Stimulated activated CD8-positive, alpha-beta memory T cell treated with anti-CD3 and anti-CD28 coated beads, Interleukin-2, amount 100 ng/mL, for 1 hour (primary cell): ENCODE measurements at places on chromosomes 2 and 18.

GRCh38 chr2:3597567-3597966 lies 2.7 kb downstream of the COLEC11 start:
- DNase-seq: no peak

- DNase-seq: no peak
Observed at GRCh38 chr2:159251296-159252173, 35.0 kb downstream of the WDSUB1 start.

GRCh38 chr2:136195226-136195625 lies 77.3 kb upstream of the CXCR4 start:
- DNase-seq: no peak

DNA sequence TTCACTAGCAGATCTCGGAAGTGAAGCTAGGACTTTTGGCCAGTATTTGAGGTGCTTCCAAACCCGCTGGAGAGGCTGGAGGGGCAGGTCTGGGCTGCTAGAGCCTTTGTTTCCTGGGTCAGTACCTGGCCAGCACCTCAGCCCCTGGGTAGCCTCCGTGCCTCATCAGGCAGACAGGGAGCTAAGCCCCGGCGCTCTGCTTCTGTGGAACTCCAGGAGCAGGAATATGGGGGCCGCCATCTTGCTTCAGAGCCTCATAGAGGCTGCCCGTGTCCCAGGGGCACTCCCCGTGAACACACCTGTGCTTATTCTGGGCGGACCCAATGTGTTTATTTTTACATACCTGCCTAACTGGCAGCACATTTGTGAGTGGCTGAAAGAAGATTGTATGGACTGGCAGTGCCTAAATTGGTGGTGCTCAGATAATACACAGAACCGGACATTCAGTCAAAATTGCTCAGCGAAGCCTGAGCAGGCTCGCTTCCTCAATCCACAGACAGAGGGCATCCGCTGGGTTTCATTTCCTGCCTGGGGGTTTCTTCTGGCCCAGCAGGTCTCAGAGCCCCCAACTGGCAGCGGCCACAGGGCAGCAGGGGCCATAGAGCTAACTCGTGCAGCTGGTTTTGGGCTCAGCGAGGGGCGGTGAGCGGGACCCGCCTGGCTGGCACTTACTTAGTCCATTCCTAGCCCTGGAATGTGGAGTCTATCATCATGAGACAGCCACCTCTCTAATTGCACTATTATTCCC lies 176.8 kb upstream of the ALKAL2 start:
- no peak for DNase-seq

DNA sequence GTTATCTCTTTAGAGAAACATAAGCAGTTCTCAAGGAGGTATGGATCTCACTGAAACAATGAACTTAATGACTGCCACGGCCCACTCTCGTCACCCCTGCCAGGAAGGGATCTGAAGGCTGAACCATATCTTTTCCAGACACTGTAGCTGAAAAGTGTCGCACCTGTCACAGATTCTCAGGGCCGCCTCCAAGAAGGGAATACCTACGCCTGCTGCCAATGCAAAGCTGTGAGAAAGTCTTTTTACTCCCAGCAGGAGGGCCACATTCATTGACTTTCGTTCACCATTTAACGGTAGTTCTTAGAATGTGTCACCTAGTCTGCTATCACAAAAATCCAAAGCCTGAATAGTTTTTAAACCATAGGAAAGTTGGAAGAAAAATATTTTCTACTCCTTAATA lies 66.7 kb upstream of the SH3BP4 start:
- no peak for DNase-seq

DNA sequence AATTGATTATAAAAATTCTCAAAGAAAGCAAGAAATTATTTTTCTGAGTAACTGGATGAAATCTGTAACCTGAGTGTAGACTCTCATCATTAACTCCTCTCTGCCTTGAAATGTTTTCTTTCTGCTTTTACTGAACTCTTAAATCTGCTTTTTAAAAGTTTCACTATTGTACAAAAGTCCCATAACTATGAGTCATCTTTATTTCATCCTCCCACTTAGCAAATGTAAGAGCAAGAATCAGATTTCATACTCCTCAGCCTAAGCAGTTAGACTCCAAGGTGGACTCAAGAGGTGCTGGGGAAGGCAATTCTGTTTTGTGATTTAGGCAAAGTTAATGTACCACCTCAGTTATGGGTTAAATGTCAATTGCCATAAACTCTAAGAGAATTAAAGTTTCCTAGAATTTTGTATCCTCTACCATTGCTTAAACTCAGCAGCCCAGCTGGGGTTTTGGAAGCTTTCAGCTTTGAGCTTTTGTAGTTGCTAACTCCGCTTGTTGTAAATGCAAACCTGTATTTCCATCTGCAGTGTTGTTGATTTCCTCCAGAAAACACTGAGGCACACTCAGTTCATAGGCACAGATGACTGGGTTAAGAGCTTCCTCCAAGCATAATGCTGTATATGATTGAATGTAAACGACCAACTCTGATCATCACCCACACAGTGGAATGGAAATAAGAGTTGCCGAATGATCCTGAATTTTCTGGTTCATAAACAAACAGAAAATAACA lies 268.8 kb downstream of the ARHGAP15 start:
- DNase-seq: no peak

DNA sequence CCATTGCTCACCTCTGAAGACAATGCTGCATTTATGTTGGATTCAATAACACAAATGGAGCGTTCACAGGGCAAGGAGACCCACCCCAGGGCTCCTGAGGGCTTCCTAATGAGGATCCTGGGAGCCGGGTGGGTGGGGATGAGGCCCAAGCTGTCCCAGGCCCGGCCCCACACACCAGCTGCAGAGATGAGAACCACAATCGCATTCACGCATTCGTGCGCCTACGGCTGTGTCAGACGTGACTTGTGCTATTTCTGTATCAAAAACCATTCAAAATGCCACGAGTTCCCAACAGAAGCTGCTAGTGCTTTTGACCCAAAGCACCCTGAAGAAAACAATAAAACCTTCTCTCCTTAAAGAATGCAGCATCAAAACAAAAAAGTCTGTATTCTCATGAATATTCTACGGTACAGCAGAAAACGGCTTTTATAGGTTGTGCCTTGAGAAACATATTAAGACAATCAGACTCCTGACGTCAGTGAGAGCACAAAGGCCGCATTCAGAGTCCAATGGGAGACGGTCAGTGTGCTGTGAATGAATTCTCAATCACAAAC lies 205.4 kb downstream of the HDAC4 start:
- no peak for DNase-seq

- DNase-seq: no peak
Observed at GRCh38 chr18:49886891-49887764, 73.8 kb upstream of the ACAA2 start.

- DNase-seq: no peak
Observed at GRCh38 chr2:197079832-197080555, 153.5 kb upstream of the PGAP1 start.

- DNase-seq: no peak
Observed at GRCh38 chr2:166451468-166451867, 42.6 kb downstream of the SCN7A start.

GRCh38 chr2:38163006-38163405 lies 87.1 kb upstream of the CYP1B1 start:
- DNase-seq: no peak

GRCh38 chr2:113164215-113164929 lies 9.4 kb upstream of the PSD4 start:
- no peak for DNase-seq

GRCh38 chr2:70083344-70084156 lies 3.7 kb upstream of the PCBP1 start:
- no peak for DNase-seq

GRCh38 chr2:69390471-69390870 lies 3.4 kb upstream of the GFPT1 start:
- DNase-seq: no peak

GRCh38 chr2:8234253-8234652 lies 447.6 kb upstream of the ID2 start:
- no peak for DNase-seq

DNA sequence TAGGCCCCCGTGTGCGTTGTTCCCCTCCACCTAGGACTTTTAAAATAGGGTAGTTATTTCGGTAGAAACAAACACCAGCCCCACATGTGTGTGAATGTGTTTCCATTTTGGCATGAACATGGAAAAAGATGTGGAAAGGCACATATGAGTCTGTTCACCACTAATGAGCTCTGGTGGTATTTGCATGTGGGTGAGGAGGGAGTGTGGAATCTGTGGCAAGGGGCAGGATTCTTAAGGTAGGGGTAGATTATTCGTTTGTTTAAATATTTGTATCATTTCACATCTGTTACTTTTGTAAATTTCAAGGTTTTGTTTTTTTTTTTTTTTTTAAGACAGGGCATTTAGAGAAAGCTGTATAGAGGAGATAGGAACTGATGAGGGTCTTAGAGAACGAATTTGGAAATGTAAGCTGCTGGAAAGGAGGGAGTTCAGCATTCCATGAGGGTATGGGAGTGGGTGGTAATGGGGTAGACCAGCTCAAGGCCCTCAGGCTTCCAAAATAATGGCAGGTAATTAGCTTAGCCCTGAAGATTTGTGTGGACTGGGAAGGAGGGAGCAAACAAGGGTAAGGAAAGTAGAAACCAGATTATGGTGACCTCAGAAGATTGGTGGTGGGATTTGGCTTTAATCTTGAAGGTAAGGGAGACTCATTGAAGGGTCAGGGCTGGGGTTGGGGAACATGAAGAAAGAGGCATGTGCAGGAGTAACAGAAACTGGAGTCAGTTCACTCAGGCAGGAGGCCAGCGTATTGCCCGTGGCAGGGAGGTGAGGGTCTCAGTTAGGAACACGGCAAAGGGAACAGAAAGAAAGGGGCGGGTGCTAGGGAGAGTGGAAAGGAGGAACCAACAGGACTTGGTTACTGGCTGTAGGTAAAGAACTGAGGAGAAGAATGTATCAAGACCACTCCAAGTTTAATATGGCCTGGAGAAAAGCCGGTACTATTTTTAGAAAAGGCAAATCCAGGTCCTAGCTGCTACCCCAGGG lies 123.6 kb downstream of the PLB1 start:
- no peak for DNase-seq

- DNase-seq: no peak
Observed at GRCh38 chr18:46711444-46711863, 45.4 kb downstream of the ST8SIA5 start.

GRCh38 chr2:121532894-121533293 lies 2.2 kb downstream of the RNU4ATAC start:
- DNase-seq: no peak

GRCh38 chr2:74835831-74836674 lies 2.1 kb downstream of the HK2 start:
- DNase-seq: no peak

GRCh38 chr2:23631389-23631788 lies 246.4 kb downstream of the KLHL29 start:
- no peak for DNase-seq

GRCh38 chr2:171086352-171087290 lies 74.1 kb downstream of the TLK1 start:
- peak; percentile 13 for DNase-seq

- no peak for DNase-seq
Observed at GRCh38 chr2:99801327-99801901, 311.6 kb upstream of the REV1 start.

- no peak for DNase-seq
Observed at GRCh38 chr2:41912337-41912736, 135.5 kb upstream of the PKDCC start.

DNA sequence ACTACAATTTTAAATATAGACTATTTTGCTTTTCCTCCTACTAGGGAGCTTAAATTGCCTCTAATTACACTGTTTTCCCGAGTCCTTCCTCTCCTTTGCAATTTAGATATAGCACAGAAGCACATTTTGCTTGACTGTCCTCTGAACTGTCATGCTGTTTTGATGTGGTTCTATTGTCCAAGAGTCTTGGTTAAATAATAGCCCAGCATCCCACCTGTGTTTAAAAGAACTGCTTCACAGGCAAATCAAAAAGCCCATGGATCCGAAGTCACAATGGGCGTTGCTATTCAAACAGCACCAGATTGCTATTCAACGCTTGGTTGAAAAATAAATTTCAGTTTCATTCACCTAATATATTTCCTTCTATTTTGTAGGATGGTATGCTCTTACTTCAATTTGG lies 22.3 kb upstream of the ACTR3 start:
- no peak for DNase-seq

DNA sequence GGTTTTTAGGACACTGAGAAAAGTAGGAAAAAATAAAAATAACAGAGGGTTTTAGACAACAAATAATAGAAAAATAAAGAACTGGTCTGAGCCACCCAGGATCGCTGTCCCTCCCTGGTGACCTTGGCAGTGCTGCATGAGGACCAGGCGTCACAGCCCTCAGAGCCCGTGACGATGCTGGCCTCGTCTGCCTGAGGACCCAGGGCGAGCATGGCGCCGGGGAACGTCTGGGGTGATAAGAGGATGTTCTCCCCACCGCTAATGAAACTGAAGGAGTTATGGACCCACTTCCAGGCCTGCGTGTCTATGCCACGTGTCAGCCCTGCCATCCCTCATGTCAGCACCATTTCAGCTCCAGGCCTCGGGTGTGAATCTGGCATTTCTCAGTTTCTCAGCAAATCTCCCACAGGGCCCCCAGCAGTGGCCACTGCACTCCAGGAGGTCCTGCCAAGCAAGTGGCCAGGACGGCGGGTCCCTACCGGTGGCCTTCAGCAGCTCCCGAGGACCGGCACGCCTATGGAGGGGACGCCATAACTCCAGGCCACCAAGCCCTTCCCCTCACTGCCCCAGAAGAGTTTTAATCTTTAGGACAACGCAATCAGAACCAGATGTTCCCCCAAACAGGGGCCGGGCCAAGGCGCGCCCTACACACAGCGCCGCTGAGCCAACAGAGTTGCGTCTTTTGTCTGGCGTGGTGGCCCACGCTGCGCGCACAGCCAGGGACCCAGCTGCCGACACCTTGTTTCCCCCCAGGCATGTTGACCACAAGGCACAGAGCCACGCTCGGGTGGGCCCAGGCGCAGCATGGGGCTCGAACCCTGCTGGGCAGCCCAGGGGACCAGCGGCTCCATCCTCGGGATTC lies 179.7 kb downstream of the TWIST2 start:
- DNase-seq: no peak

DNA sequence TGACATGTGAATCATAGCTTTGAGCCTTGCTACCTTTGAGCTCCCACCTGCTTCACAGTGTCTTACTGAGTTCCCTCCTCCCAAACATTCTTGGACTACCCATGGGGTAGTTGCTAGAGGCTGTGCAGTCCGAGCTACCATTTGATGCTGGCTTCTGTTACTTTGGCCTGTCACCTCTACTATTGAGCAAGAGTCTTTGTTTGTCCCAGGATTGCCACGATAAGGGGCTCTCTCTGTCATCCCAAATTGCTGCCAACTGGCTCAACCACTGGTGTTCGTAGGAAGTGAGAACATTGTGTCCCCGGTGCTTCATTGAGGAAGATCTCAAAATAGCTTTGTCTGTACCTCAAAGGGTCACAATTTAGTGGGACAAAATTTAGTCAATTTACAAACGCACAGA lies 59.1 kb upstream of the PAX8 start:
- DNase-seq: no peak

- DNase-seq: no peak
Observed at GRCh38 chr2:74845217-74845751, 11.4 kb downstream of the HK2 start.

DNA sequence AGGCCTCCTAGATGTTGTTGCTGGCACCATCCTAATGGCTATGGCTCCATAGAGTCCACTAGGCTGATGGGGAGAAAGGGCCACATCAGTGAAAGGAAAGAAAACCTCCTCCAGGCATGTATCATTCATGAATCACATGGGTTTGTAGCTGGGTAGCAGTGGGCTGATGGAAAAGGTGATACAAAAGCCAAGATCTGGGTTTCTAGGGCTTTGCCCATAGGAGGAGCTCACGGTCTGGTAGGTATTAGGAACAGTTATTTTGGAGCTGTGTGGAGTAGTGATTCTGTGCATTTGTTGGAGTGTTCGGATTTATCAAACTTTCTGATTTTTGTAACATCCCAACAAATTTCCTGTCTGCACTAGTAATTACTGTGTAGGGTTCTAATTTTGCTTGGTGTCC lies 259.2 kb downstream of the SLC4A3 start:
- DNase-seq: no peak
